Upper lobe of left lung (tissue), 6 donors: ENCODE measurements at places on chromosomes 16 and 17. TPM values are rescaled to one million over a fixed set of nuclear protein-coding genes. Genes with fewer than 3 reads are reported as not detected.
A peak's percentile ranks its signal among the peaks of the same experiment; 100 is the strongest.

DNA sequence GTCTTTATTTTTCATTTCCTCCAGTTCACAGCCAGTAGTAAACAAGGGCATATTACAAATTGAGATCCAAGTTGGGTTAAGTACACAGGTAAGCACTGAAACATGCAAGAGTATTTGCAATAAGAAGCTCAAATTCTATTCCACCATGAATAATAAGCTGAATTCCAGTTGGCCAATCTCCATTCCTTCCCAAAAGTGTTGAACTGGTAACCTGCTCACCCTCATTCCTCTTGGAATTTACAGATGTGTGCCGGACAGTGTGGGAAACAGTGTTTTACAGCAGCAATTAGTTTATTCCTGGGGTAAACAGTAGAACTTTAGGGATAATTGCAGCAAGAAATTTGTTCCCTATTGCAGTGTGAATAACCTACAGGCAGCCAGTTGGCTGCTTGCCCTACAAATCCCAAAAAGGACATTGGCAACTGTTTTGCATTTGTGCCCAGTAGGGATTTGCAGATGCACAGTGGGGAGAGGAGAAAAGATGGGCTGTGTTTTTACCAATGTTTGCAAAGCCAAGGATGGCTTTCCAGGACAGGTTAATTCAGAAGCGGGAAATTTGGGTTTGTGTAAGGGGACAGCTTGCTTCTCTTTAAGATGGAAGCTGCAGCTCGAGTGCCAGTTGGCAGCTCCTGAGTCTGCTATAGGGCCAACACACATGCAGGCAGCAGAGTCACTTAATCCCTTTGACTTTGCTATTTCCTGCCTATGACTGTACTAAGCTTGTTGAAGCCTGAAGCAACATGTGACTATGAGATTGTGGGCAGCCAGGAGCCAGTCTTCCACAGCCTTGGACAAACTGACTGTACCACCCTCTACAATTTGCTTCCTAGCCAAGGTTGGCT, 318.9 kb downstream of the MAP2K6 start:
- no peak overlapping the region for H3K4me3 ChIP-seq
- H3K4me1 ChIP-seq, result no peaks in the 10 kb centered on the region
- no peaks in the 10 kb centered on the region for H3K27me3 ChIP-seq
- DNase-seq, result no peak
- H3K36me3 ChIP-seq, result no peaks in the 10 kb centered on the region

DNA sequence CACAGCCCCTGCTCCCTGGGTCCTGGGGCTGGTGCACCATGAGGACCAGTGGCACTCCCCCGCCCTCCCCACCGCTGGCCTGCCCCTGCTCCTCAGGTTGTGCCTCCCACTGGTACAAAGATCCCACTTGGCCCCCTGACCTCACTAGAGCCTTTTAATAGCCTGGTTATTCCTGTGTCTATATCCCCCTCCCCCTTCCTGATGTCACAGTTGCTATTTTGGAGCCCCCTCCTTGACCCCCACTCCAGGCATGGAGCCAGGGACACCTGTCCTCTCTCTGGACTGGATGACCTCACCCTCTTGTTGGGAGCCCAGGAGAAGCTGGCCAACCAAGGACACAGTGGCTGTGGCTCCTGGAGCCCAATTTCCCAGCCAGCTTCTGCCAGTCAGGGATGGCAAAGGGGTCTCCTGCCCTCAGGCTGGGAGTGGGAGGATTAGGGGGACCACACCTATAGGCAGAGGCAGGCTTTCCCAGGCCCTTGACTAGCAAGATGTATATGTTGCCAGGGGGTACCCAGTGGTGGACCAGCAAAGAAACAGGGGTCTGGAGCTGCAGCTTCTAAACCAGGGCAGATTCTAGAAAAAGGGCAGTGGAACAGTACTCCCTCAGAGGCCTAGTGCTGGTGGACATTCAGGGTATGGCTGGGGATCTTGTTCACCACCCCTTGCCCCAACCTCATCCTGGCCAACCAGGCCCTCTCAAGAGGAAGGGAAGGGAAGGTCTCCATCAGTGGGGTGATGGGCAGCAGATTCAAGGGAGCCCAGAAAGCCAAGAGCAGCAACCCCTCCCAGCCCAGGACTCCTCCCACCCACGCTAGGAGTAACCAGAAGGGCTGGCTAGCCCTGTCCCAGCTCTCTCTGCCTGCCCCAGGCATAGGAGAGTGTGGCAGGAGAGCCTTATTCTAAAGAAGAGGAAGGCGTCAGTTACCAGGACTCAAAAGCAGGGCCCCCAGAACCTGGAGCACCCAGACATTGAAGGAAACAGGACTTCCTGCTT, 10.9 kb downstream of the HDAC5 start:
- H3K27me3 ChIP-seq, result no peaks in the 10 kb centered on the region
- no peak overlapping the region for H3K4me3 ChIP-seq
- peak overlapping the region; percentile 89 for H3K27ac ChIP-seq
- no peak for DNase-seq

DNA sequence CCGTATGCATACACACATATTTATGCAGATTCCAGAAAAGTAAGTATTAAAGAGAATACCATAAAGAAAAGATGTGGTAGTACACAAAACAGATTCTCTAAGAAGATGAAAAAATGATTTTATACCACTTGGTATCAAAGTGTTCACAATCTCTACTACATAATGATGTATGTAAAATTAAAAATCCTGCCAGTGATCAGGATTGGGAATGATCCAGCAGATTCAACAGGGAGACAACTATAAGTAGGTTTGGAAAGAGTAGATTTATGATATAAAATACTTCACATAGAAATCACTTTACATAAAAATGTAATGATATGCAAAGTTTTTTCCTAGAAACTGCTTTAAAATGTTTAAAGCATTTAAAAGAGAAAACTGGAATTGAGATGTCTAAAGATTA, 447.0 kb downstream of the CNTNAP4 start:
- H3K27ac ChIP-seq, result no peak overlapping the region
- no peak for DNase-seq
- no peaks in the 10 kb centered on the region for H3K27me3 ChIP-seq
- no peaks in the 10 kb centered on the region for H3K4me1 ChIP-seq
- no peaks in the 10 kb centered on the region for H3K36me3 ChIP-seq

Gene GINS2
- 0.39 TPM for total RNA-seq

GRCh38 chr16:52408191-52408845, 138.6 kb downstream of the TOX3 start:
- no peak for DNase-seq
- no peak overlapping the region for H3K27ac ChIP-seq
- no peaks in the 10 kb centered on the region for H3K27me3 ChIP-seq
- no peak overlapping the region for H3K4me3 ChIP-seq

- no peaks in the 10 kb centered on the region for H3K27me3 ChIP-seq
- no peaks in the 10 kb centered on the region for H3K36me3 ChIP-seq
- H3K27ac ChIP-seq, result no peak overlapping the region
- DNase-seq, result no peak
- H3K4me3 ChIP-seq, result no peak overlapping the region
Observed at GRCh38 chr16:25073854-25074253, 37.7 kb upstream of the LCMT1 start.

DNA sequence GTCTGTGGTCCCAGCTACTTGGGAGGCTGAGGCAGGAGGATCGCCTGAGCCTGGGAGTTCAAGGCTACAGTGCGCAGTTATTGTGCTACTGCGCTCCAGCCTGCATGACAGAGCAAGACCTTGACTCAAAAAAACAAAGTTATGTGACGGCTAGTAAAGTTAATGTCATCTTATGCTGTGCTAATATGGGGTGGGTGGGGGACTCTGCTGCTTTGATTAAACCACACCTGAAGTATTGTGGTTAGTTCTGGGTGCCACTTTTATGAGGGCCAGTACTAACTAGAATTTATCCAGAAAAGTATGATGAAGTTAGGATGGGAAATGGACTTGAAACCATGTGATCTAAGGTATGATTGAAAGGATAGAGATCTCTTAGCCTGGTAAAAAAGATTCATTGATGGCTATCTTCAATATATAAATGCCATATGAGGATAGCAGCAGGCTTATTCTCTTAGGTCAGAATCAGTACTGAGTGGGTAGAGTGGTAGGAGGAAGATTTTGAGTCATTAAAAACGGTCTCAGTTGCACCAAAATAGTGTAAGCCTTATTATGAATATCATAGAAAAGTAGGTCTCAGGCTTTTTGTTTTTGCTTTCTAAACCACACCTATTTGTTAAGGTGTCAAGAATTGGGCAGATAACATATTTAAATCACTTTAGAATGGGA, 5.6 kb downstream of the WSB1 start:
- peaks cover 85% of the 10 kb centered on the region for H3K4me1 ChIP-seq
- no peaks in the 10 kb centered on the region for H3K36me3 ChIP-seq
- peak overlapping the region; percentile 100 for H3K27ac ChIP-seq
- H3K27me3 ChIP-seq, result no peaks in the 10 kb centered on the region
- no peak overlapping the region for H3K4me3 ChIP-seq

Gene CEP295NL
- 4.0 TPM for total RNA-seq

GRCh38 chr16:6265968-6266367, 1066.7 kb upstream of the RBFOX1 start:
- no peaks in the 10 kb centered on the region for H3K36me3 ChIP-seq
- H3K4me3 ChIP-seq, result no peak overlapping the region
- H3K27me3 ChIP-seq, result no peaks in the 10 kb centered on the region
- H3K27ac ChIP-seq, result no peak overlapping the region
- DNase-seq, result no peak

Gene MARF1
- 94.3 TPM for total RNA-seq

Gene TBX21
- total RNA-seq, result 2.0 TPM

DNA sequence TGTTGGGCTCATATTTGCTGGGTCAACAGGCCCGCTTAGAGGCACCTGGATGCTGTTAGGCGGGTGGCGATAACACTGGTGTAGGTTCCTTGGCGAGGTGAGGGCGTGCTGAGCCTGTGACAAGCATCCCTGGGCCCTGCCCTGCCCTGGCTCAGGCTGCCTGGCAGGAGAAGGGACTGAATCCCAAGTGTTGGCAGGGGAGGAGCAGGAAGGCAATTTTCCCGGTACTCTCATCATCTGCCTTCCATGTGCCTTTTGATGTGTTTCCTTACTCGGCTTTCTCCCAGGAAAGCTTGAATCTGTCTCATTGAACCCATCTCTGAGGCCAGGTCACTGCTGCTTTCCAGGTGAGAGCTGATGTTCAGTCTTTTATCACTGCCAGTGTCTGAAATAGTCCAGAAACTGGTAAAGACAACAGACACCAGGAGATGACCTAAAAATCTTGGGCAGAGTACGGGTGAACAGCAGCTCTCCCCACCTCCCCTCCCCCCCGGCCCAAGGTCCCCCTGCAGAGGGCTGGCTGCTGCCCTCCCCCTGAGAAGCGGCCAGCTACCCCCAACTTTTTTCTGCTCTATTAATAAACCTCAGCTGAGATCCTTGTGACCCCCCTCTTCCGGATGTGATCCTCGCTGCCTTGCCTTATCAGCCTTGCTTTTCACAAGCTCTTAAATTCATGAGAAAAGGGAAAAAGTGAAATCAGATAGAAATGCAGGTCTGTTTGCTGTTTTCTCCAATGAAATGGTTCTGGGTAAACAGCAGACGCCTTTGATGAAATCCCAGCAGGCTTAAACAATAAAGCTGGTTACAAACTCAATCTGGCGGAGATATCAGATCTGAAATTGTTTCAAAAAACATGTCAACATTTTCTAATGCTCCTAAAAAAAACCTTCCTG, 29.0 kb downstream of the RTN4RL1 start:
- peaks cover 46% of the 10 kb centered on the region for H3K4me1 ChIP-seq
- DNase-seq, result no peak
- no peak overlapping the region for H3K27ac ChIP-seq
- H3K4me3 ChIP-seq, result no peak overlapping the region
- no peaks in the 10 kb centered on the region for H3K36me3 ChIP-seq

GRCh38 chr17:50501054-50501453, 7.2 kb upstream of the MYCBPAP start:
- H3K27ac ChIP-seq, result no peak overlapping the region
- H3K4me1 ChIP-seq, result no peaks in the 10 kb centered on the region
- DNase-seq, result no peak
- H3K4me3 ChIP-seq, result no peak overlapping the region
- H3K36me3 ChIP-seq, result no peaks in the 10 kb centered on the region

- H3K27ac ChIP-seq, result no peak overlapping the region
- no peaks in the 10 kb centered on the region for H3K36me3 ChIP-seq
- DNase-seq, result no peak
- H3K4me3 ChIP-seq, result no peak overlapping the region
Observed at GRCh38 chr17:8021565-8022359, 17.1 kb upstream of the ALOX15B start.
